ENCODE measurements at places on chromosomes 2 and 18. TPM values are rescaled to one million over a fixed set of nuclear protein-coding genes. Genes with fewer than 3 reads are reported as not detected.
A peak's percentile ranks its signal among the peaks of the same experiment; 100 is the strongest.

- DNase-seq: no peak
These were observed 136.1 kb upstream of the CHAC2 start for GRCh38 chr2:53631313-53632125.

- DNase-seq: no peak
These were observed 373.8 kb downstream of the ZEB2 start for GRCh38 chr2:144146076-144146475.

GRCh38 chr2:9618410-9618809 is 12.4 kb downstream of the YWHAQ start:
- DNase-seq: peak; percentile 80

- no peak for DNase-seq
These were observed 335.2 kb downstream of the NUP35 start for GRCh38 chr2:183459466-183459865.

DNA sequence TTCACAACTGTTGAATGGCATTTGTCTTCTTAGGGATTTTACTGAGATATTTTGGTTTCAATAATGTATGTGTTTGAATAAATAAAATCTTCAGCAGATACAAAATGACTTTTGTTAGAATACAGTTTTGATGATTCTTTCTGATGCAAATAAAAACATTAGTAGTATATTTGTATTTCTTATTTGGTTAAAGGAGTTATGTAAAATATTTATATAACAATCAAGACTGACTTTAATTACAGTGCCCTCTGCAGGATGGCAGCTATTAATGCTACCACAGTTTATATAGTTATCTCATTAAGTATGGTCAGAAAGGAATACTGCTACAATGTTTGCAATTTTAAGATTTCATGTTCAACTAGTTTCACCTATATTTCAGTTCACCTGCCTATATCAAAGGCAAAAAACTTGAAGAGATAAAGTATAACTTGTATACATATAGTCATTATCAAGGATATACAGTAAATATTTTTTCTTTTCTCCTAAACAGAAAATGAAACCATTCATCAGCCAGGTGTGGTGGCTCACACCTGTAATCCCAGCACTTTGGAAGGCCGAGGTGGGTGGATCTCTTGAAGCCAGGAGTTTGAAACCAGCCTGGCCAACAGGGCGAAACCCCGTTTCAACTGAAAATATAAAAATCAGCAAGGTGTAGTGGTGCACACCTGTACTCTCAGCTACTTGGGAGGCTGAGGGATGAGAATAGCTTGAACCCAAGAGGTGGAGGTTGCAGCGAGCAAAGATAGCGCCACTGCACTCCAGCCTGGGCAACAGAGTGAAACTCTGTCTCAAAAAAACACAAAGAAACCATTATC is 19.8 kb downstream of the ARL5A start:
- DNase-seq: no peak

GRCh38 chr2:205461678-205462665 is 220.3 kb upstream of the NRP2 start:
- no peak for DNase-seq

GRCh38 chr2:49175831-49176230 is 21.5 kb upstream of the FSHR start:
- DNase-seq: no peak

GRCh38 chr2:164891460-164891859 is 49.8 kb upstream of the COBLL1 start:
- DNase-seq: no peak

DNA sequence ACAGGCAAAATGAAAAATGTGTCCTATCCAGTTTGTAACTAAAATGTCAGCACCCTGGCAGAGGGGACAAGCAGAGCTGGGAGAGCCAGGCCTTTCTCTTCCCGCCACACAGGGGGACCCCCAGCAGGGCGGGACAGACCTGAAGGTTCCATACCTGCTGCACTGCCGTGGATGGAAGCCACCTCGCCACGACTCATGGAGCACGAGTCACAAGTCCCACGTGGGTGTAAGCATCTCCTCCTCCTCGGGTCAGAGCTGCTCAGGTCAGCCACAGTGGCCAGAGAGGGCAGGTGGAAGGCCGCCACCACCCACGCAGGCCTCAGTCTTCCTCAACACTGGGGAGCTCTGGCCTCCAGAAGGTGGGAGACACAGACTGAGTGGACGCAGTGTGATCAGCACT is 21.0 kb downstream of the C1QL2 start:
- no peak for DNase-seq

DNA sequence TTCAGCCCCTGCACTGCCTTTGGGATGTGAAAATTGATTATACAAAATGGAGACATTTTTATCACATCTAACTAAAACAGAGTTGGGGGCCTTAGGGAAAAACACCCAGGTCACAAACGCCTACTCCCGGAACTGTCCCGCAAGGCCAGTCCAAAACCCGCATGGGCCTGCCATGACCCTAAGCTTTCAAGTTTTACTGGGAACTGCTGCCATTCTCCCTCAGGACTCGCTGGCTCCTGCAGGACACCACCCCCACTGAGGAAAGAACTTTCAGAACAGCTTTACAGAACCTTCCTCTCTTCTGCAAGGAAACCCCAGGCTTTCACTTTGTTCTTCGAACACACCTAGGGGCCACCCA is 320.4 kb upstream of the HS6ST1 start:
- no peak for DNase-seq

DNA sequence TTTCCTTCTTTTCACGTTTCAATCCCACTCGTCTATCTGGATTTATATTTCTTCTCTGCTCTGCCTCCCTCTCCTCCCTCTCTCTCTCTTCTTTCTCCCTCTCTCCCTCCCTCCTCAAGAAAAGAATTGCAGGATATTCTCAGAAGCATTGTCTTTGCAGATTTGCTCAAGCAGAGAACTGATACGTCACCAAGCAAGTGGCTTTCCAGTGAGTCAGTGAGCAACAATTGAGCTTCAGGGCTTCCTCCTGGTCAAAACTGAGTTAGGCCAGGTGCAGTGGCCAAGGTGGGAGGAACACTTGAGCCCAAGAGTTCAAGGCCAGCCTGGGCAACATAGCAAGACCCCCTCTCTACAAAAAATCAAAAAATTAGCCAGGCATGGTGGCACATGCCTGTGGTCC is 151.1 kb downstream of the SMAD2 start:
- DNase-seq: no peak

GRCh38 chr18:24704946-24705630 is 244.7 kb downstream of the HRH4 start:
- DNase-seq: no peak

GRCh38 chr2:210199854-210200253 is 25.4 kb downstream of the ACADL start:
- DNase-seq: no peak

GRCh38 chr2:100718065-100718629 is 101.8 kb upstream of the NPAS2 start:
- DNase-seq: no peak

DNA sequence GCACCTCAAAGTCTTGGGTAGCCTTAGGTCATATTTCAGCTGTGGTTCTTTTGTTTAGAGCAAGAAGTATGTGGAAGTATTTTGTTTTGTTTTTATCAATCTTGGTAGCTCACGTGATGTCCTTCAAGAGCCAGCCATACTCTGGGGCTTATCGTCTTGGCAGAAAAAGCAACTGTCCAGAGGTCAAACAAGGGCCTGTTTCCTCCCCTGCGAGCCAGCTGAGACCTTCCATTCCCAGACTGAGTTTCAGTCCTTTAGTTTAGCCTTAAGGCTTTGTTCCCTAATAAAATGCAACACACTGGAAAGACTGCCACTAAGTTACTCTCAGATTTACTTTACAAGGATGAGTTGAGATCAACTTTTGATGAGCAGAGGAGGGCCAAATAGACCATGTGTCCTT is 63.5 kb downstream of the TXNL1 start:
- no peak for DNase-seq

DNA sequence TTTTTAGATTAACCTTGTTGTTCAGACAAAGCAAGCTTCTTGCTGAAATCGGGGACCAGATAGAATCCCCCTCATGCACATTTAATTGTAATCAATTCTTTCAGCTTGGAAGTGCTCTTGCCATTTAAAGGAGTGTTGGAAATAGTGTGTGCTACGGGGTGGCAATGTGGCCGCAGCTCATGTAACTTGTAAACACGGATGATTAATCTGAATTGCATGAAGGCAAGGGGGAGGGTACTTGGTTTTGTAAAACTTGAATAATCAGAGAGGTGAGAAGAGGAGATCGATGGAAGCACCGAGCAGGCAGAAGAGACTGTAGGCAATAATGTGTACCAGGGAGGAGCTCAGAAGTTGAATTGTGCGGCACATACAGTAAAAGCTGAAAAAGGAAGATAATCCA is 273.5 kb downstream of the PTGR3 start:
- no peak for DNase-seq

DNA sequence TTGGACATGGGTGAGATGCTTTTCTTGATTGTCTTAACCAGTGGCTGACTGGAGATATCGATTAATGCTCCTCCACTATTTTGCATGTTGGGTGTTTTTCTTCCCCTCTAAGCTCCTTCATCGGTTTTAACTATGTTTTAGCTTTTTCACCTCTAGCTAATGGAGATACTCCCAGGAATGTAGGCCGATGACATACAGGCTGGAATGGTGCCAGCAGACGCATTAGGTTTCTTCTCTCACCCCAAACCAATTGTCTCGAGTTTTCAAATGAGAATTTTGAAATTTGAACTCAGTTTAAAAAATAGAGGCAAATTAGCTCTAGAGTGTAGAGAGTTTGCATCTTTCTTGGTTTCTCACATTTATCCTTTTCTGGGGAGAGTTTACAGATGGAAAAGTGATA is 247.6 kb downstream of the RPRM start:
- no peak for DNase-seq

- DNase-seq: no peak
These were observed 240.3 kb downstream of the CDH7 start for GRCh38 chr18:65990944-65991708.

GRCh38 chr2:139574371-139574770 is 794.2 kb upstream of the NXPH2 start:
- DNase-seq: no peak

DNA sequence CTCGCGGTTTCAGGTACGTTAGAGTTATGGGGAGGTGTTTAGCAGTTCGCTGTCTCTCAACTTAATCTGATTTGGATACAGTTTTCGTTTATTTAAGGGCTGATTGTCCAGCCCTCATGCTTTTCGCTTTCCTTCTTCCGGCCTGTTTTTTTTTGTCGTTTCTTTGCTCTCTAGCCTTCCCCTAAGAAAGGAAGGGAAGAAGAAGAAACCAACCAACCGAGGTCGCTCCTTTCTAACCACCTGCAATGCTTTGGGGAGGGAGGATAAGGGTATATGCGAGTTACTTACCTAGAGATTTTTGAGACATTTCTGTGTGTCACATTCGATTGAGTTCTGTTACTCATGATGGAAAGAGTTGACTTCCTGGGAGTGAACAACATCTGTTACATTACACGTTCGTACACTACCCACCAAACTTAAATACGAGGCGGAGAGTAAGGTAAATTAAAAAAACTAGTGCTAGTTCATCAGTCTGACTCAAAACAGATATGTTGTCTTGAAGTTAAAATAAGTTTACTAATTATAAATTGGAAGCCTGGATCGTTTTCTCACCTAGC is 918 bp downstream of the EIF5B start:
- DNase-seq: no peak

DNA sequence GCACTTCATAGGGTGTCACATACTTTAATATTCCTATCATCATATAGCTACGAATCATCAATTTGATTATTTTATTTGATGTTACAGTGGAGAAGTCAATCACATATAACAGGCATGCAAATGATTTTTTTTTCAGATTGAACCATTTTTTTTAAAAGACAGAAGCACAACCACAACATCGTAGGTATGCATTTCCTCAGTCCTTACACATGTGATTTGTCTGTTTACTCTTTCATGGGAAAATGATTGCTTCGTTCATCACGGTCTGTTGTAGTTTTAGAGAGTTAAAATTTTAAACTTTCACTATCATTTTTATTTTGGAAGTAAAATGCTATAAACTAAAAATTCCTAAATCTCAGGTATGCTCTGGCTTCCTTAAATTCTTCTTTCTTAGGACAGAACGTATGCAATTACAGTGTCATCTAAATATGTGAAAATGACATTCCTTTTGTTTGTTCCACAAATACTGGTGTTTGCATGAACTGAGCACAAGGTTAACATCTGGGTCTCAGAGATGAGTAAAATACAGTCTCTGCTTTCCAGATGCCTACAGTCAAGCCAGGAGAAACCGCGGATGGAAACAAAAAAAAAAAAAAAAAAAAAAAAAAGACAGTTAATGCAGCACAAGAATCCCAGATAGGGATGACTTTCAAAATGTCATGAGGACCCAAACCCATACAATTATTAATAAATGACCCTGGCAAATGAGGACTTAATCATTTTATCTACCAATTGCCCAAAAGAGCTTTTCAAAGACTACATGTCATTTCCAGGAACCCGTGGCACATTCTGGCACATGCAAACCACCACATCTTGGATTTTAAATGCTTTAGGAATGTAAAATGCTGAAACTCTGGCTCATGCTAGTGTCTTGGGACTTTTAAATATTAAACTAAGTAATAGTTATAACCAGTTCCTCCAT is 201.2 kb downstream of the LRP1B start:
- no peak for DNase-seq

DNA sequence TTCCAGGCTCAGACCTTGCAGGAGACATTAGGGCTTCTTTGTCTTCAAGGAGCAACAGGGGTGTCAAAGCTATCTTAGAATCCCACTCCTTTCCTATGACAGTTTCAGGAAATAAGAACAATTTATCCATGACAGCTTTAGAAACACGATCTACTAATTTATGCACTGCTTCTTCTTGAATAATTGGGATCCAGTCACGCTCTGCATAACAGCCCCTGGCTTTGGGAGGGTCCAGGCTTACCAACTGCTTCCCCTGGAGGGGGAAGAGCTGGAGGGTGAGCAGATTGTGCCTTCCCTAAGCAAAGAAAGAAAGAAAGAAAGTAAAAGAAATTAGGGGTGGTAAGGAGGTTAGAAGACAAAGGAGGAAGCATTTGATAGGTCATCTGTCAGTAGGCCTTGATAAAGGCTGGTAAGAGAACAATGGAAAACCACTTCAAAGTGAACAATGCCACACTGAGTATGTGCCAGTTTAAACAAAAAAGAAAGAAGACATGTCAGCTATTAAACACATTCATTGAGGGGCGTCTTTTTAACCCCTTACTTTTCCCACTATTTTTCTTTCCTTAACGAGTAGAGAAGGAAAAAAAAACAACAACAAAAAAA is 327.6 kb downstream of the DCC start:
- DNase-seq: no peak

GRCh38 chr2:234075518-234075915 is 25.0 kb downstream of the SPP2 start:
- no peak for DNase-seq

GRCh38 chr2:21916934-21917522 is 793.3 kb downstream of the TDRD15 start:
- no peak for DNase-seq

- no peak for DNase-seq
These were observed 95.1 kb upstream of the XPO1 start for GRCh38 chr2:61633250-61633649.

- no peak for DNase-seq
These were observed 44.3 kb upstream of the REL start for GRCh38 chr2:60837123-60837522.

GRCh38 chr2:53785366-53785765 is 1.4 kb downstream of the ASB3 start:
- DNase-seq: no peak

The POTEJ gene
- total RNA-seq: not detected

The CCDC121 gene
- total RNA-seq: 0.47 TPM

The SALL3 gene
- total RNA-seq: 0.22 TPM

The UGT1A5 gene
- not detected for total RNA-seq

The RESP18 gene
- total RNA-seq: not detected

The ACKR3 gene
- 0.74 TPM for total RNA-seq

The HOXD8 gene
- not detected for total RNA-seq

The UGT1A7 gene
- total RNA-seq: not detected

The AP1S3 gene
- 0.50 TPM for total RNA-seq

The POTEI gene
- total RNA-seq: not detected

The GALR1 gene
- not detected for total RNA-seq

The GALNT13 gene
- total RNA-seq: not detected

The SLC5A7 gene
- not detected for total RNA-seq

The TFCP2L1 gene
- 0.17 TPM for total RNA-seq

Data from CD4-positive, alpha-beta T cell (primary cell).